ENCODE measurements at places on chromosomes 12 and 14.

DNA sequence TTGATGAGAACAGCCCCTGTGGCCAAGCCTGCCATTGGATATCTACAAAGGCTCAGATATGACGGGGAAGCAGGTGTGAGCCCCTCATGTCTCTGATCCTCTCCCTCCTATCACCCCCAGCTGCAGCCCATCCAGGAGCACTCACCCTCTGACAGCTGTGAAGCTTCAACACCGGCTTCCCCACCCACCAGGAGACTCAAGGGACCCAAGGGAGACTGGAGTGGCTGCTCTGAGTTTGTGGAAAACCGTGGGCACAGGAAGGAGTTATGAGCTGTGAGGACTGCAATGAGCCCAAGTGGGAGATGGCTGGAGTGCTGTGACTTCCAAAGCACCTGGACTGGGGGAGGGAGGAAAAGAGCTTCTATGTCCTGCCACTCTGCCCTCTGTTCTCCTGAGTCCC, 7.9 kb downstream of the IFI27L2 start:
- DNase-seq, result no peak

- no peak for DNase-seq
These were observed 5.0 kb upstream of the RFLNA start for GRCh38 chr12:124289634-124290600.

GRCh38 chr12:66910366-66910974, 231.6 kb upstream of the GRIP1 start:
- DNase-seq, result no peak

- no peak for DNase-seq
These were observed 29.7 kb downstream of the A2ML1 start for GRCh38 chr12:8852119-8852518.

DNA sequence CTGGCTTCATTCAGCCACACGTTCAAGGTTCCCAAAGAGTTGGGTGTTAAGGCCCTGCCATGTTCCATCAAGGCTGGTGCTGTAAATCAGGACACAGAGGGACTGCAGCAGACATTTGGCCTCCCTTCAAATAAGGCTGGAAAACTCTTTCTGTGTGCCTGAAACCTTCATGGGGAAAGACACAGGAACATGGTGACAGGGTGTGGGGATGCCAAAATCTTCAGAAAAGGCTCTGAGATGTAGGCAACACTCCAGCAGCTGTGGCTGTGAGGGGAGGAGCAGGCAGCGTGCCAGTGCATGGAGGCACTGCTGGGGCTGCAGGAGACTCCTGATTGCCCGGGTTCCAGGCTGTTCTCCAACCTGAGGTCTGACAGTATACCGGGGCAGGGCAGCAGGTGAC, 15.0 kb downstream of the POMT2 start:
- no peak for DNase-seq

DNA sequence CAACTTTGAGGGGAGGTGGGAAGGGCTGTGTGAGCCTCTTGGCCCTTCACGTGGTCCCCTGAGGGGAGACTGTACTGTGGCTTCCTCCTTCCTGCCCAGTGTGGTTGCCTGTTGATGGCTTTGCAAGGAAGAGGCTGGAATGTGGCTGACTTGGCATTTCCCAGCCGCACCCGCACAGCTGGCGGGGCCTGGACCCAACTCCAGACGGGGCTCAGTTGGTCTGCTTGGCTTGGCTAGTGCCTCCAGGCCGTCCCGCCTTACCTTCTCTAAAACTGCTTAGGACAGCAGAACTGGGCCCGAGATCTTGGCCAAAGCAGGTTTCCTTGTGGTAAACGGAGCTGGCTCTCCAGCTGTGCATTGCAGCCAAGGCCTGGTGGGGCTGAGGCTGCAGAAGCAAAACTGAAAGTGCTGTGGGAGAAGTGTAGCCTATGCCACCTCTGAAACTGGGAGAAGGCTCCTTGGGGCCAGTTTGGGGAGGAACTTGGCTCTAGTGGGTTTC, 139.5 kb downstream of the SMOC1 start:
- no peak for DNase-seq

- no peak for DNase-seq
These were observed 46.0 kb downstream of the MYO1H start for GRCh38 chr12:109393437-109394345.

DNA sequence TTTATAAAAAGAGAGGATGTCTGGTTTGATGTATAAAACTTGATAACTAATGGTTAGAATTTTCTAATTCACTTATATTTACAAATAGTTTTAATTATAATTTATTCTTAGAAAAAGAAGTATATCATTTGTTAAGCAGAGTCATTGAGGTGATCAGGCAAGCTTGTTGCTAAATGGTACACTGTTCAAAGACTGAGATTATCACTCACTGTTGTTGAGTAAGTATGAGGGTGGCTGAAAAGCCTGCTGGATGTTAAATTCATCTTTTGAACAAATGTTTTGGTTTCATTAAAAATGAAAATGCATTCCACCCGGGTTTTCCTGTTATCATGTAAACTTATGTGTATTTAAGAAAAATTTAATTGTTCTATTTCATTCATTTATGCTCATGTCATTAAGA, 451.8 kb downstream of the ADAMTS20 start:
- DNase-seq, result no peak

- DNase-seq, result no peak
These were observed 119.0 kb upstream of the SLC38A4 start for GRCh38 chr12:46944771-46945170.

DNA sequence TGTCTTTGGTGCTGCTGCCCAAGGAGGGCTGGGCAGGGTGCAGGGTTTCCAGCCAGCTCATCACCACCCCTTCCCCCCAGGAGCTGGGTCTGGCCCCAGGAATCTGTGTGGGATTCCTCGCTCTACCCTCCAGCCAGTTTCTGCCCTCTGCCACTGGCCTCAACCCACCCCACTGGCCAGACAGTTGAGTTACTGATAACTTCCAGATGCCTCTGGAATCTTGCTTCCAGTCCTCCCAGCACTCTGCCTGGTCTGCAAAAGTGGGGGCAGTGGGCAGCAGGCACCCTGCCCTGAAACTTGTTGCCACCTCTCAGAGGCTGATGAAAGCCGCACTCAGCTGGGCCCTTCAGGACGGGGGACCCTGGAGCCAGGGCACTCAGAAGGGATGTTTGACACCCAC, 20.1 kb upstream of the TBX3 start:
- no peak for DNase-seq

DNA sequence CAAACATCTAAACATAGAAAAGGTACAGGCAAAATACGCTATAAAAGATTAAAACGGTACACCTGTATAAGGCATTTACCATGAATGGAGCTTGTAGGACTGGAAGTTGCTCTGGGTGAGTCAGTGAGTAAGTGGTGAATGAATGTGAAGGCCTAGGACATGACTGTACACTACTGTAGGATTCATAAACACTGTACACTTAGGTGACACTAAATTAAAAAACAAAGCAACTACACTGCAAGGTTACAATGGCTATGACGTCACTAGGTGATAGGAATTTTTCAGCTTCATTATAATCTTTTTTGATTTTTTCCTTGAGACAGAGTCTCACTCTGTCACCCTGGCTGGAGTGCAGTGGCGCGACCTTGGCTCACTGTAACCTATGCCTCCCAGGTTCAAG, 269.2 kb downstream of the KSR2 start:
- DNase-seq, result no peak

DNA sequence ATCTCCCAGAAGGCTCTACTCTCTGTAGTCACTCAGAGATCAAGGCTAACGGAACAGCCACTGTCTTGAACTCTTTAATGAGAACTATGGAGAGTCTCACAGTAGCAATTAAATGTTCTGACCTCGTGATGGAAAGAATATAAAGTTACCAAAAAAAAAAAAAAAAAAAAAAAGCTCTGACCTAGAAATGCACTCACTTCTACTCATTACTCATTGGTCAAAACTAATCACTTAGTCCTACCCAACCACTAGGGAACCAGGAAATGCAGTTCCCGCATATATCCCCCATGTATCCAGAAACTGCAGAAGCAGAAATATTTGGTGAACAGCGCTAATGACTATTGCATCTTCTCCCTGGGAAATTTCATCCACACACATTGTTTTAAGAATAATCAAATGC, 29.5 kb upstream of the C12orf76 start:
- no peak for DNase-seq

GRCh38 chr14:30808576-30808975, 65.8 kb upstream of the COCH start:
- no peak for DNase-seq

GRCh38 chr12:42473561-42473960, 116.0 kb downstream of the PRICKLE1 start:
- DNase-seq, result no peak

DNA sequence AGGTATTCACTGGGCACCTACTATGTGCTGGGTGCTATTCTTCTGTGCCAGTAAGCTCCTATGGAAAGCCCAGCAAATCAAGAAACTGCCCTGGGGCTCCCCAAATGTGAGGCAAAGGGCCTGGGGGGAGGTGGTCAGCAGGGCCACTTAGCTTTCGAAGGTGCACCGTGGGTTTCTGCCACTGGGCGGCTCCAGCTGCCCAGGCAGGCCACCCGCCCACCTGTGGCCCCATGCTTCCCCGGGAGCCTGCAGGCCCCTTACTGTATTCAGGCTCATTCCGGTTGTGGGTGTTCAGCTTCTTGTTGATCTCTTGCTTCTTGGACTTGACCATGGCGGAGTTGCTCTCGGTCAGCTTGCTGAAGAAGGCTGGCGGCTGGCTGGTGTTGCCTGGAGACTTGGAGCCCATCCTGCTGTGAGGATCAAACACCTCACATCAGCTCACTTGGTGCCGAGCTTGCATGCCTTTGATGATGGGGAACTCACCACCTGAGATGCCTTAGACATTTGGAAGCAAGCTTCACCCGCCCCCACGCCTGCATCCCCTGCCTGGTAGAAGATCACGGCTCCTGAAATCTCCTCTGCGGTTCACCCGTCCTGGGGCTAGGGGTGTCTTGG, 37.3 kb downstream of the RFLNA start:
- DNase-seq, result no peak

GRCh38 chr14:40417777-40418401, 985.7 kb upstream of the FBXO33 start:
- no peak for DNase-seq

DNA sequence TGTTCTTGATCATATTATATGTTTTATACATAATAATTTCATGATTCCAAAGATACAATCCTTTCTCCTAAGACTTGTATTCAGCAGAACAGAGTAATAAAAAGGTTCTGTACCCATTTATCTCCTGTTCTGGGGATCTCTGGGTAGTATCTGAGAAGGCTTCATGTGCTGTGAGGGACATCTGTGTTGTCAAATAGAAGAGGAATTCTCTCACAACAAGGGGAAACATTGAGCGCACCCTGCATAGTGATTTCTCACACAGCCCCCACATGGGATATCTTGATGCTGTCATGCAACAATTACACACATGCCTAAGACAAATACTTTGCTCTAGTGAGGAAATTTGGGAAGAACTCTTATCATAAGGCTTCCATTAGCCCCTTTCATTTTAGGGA, 101.8 kb upstream of the ATF1 start:
- no peak for DNase-seq

DNA sequence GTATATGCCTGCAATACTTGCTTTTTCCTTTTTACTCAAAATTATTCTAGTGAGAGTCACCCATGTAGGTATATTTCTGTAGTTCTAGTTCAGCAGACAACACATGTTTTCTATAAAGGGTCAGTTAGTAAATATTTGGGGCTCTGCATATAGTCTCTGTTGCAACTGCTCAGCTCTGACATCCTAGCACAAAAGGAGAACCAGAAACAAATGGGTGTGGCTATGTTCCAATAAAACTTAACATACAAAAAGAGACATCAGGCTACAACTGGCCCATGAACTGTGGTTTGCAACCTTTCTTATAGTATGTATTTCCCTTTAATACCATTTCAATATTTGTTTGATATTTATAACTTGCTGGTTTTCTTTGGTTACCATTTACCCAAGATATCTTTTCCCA, 11.9 kb downstream of the NT5DC3 start:
- DNase-seq, result no peak

DNA sequence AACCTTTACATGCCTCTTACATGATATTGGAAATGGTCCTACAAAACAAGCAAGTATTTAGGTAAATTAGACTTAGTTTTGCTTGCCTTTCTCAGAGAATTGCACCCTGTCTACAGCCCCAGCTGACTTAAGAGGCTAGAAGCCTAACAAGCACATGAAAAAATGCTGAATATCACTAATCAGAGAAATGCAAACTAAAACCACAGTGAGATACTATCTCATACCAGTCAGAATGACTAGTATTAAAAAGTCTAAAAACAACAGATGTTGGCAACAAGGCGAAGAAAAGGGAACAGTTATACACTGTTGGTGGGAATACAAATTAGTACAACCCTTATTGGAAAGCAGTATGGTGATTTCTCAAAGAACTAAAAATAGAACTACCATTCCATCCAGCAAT, 103.8 kb downstream of the EGLN3 start:
- DNase-seq, result no peak

- no peak for DNase-seq
These were observed 4.7 kb upstream of the PDE1B start for GRCh38 chr12:54544743-54545142.

GRCh38 chr12:102343361-102344121, 136.8 kb downstream of the IGF1 start:
- no peak for DNase-seq

GRCh38 chr14:64702493-64703394, 1.5 kb upstream of the PLEKHG3 start:
- DNase-seq, result no peak

DNA sequence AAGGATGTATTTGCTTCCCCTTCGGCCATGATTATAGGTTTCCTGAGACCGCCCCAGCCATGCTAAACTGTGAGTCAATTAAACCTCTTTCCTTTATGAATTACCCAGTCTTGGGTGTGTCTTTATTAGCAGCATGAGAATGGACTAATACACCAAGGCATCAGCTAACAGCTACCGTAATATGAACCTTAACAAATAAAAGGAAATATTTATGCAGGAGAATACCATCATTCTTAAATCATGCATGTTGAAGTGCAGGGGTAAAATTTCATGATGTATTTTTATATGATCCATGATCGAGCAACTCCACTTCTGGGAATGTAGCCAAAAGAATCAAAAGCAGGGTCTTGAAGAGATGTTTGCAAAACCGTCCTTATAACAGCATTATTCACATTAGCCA, 379.0 kb downstream of the NPAS3 start:
- DNase-seq, result no peak

- no peak for DNase-seq
These were observed 28.9 kb downstream of the SLC15A4 start for GRCh38 chr12:128794661-128795529.

DNA sequence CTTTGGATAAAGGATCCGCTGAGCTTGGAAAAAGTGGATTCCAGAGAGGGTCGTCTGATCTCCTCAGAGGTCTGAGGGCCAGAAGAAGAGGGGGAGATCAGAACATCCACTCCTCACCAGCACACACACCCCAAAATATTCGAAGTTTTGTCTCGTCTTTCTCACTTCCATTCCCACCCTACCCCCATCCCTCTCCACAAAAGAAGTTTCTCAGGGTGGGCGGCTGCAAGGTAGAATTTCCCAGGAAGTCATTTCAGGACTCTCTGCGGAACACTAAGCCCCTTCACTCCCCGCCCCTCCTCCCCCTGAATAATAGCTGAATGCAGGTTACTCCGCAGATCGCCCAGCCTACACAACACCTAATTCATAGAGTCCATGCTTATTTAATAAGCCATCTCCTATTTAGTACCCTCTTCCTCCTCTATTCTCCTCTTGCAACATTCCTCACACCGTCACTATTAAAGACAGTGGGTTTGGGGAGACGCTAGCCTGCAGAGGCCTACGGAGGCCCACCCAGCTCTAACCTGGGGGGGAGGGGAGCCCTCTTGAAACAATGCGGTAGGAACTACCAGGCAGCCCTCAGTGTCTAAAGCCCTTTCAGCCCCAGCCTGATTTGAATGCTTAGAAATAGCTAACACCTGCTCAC, 649 bp upstream of the SALL2 start:
- DNase-seq, result no peak

Data from stimulated activated CD4-positive, alpha-beta T cell treated with anti-CD3 and anti-CD28 coated beads, Interleukin-4, amount 100 ng/mL, for 1 hour (primary cell).